ENCODE measurements at places on chromosomes 13 and 19.
A peak's percentile ranks its signal among the peaks of the same experiment; 100 is the strongest.

- no peak overlapping the region for H3K4me3 ChIP-seq
- H3K27ac ChIP-seq: no peak overlapping the region
- H3K27me3 ChIP-seq: no peaks in the 10 kb centered on the region
- no peak for DNase-seq
- no peaks in the 10 kb centered on the region for H3K36me3 ChIP-seq
Measured at GRCh38 chr13:61086087-61086486, 329.6 kb downstream of the PCDH20 start.

DNA sequence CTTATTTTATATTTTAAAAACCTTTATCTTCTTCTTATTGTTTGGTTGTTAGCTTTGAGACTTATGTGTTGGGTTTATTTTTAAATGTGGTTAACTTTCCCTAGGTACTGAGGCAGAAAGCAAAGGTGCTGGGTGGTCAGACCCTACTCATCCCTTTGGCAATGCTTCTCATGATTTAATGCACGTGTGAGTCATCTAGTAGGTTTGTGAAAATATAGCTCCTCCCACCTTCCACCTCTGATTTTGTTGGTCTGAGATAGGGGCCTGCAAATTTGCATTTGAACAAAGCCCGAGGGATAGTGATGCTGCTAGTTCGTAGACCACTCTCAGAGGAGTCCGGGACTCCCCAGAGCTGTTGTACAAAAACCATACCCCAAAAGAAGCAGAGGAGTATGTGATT, 771.3 kb upstream of the ARGLU1 start:
- no peaks in the 10 kb centered on the region for H3K27me3 ChIP-seq
- DNase-seq: no peak
- H3K4me1 ChIP-seq: no peaks in the 10 kb centered on the region
- H3K27ac ChIP-seq: no peak overlapping the region

DNA sequence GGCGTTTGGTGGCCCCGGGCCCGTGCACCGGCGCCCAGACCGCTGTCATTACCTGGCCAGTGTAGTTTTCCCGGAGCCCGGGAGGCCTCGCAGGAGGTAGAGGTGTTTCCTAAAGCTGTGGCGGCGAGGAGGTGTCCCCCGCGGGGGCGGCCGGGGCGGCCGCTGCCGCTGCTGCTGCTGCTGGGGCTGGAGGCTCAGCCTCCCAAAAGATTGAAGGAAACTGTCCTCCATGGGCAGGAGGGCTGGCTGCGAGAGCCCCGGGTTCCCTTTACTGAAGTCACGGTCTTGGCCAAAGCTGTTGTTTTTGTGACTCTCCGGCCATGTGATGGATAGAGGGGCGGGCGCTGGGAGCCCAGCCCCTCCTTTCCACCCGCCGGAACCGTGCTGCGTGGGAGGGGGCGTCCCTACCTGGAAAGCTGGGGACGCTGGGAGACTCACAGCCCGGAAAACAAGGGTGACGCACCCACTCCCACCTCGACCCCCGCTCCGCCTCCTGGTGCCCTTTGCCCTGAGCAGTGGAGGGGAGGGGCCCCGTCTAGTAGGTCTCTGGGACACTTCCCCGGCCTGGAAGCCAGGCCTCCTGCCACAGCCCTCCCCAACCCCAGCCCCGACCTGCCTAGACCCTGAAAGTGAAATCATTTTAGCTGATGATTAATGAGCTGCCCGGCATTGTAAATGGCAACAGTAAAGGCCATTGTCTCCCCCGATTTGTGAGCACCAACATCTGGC, at the start of gene N4BP2L1:
N4BP2L1 (minus strand) TSS at position 279 of the 729 bp plus-strand sequence; CDS start at position 231, 48 bp downstream.
- H3K36me3 ChIP-seq: peaks cover 6% of the 10 kb centered on the region
- peak within 1 kb of the TSS; percentile 79 for H3K4me3 ChIP-seq
- H3K4me1 ChIP-seq: peaks cover 40% of the 10 kb centered on the region
- peak within 1 kb of the TSS; percentile 94 for H3K27ac ChIP-seq
- no peaks in the 10 kb centered on the region for H3K27me3 ChIP-seq

GRCh38 chr13:69793783-69794453, 313.7 kb upstream of the ATXN8OS start:
- H3K36me3 ChIP-seq: no peaks in the 10 kb centered on the region
- no peak for DNase-seq
- H3K4me3 ChIP-seq: no peak overlapping the region
- H3K4me1 ChIP-seq: no peaks in the 10 kb centered on the region
- H3K27me3 ChIP-seq: no peaks in the 10 kb centered on the region
- H3K27ac ChIP-seq: no peak overlapping the region

DNA sequence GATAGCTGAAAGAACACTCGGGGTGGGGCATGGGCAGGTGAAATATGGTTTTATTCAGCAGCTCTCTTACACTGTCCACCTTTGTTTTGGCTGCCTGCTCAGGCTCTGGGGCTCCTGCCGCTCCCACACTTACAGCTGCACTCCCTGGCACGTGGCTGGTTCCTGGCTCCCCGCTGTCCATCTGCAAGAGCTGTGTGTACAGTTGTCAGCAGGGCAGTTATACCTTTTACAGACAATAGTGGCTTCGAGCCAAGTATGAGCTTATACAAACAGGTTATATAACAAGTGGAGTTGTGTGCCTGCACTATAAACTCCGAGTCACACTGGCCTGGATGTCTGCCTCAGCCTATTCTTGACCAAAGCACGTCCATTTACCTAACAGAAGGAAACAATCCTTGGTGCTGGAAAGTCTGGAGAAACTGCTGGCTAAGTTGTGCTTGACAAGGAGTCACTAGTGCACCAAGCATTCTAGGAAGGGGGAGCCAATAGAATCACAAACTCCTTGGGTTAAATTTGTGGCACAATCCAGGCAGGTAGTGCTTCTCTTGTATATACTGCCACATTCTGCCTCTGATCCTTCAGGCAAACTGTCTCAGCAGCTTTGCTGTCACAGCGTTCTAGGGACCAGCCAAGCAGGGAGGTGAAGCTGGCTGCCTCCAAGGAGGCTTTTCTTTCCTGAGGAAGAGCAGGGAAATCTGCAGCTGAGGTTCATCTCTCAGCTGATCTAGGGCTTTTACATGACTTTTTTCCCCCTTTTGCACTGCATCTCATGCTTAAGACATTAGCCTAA, 68.2 kb downstream of the NHLRC3 start:
- DNase-seq: no peak
- no peaks in the 10 kb centered on the region for H3K4me1 ChIP-seq
- no peak overlapping the region for H3K4me3 ChIP-seq
- no peaks in the 10 kb centered on the region for H3K36me3 ChIP-seq
- peaks cover 7% of the 10 kb centered on the region for H3K27me3 ChIP-seq
- H3K27ac ChIP-seq: no peak overlapping the region

- H3K4me1 ChIP-seq: no peaks in the 10 kb centered on the region
- H3K27me3 ChIP-seq: no peaks in the 10 kb centered on the region
- DNase-seq: no peak
- no peak overlapping the region for H3K27ac ChIP-seq
- no peak overlapping the region for H3K4me3 ChIP-seq
- H3K36me3 ChIP-seq: no peaks in the 10 kb centered on the region
Measured at GRCh38 chr13:111468037-111468959, 147.9 kb downstream of the TEX29 start.

GRCh38 chr19:10882108-10882457, 10.7 kb downstream of the CARM1 start:
- no peak for DNase-seq
- peaks cover 18% of the 10 kb centered on the region for H3K4me1 ChIP-seq
- peaks cover 5% of the 10 kb centered on the region for H3K36me3 ChIP-seq
- no peaks in the 10 kb centered on the region for H3K27me3 ChIP-seq
- H3K4me3 ChIP-seq: no peak overlapping the region

DNA sequence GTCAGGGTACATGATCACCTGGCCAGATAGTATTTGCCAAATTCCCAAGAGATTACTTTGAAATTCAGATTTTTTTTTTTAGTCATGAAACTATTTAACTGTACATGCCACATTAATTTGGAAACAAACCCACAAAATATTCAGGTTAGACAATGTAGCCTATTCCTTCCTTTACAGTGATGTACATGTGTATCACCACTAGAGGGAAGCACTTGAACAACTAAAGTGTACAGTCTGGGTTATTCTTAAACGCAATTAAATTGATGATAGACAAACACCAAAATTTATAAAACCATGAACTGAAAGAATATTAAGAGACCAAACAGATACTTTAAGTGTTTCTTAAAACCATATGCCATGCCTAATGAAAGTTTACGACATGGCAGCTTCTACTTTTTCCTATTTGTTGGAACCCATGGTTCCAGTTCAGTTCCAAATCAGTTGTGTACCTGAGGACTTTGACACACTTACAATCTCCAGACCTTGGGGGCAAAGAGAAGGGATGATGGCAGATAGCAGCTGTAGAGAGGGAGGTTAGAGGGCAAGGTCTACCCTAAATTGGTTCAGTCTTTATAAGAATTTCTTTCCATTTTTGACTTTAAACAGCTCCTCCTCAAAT, 52.8 kb downstream of the TNFSF13B start:
- no peak for DNase-seq
- H3K27ac ChIP-seq: no peak overlapping the region
- H3K36me3 ChIP-seq: no peaks in the 10 kb centered on the region
- peaks cover 9% of the 10 kb centered on the region for H3K4me1 ChIP-seq
- H3K27me3 ChIP-seq: no peaks in the 10 kb centered on the region
- no peak overlapping the region for H3K4me3 ChIP-seq

- H3K36me3 ChIP-seq: no peaks in the 10 kb centered on the region
- peaks cover 70% of the 10 kb centered on the region for H3K27me3 ChIP-seq
- H3K4me3 ChIP-seq: peak within 1 kb of the TSS; percentile 42
- H3K4me1 ChIP-seq: peaks cover 20% of the 10 kb centered on the region
Measured at GRCh38 chr13:35475960-35476943, at the start of gene MAB21L1. TSS of gene MAB21L1 (minus strand) at chr13:35476689. CDS start at chr13:35476138, 551 bp downstream.

- peaks cover 55% of the 10 kb centered on the region for H3K27me3 ChIP-seq
- H3K27ac ChIP-seq: no peak within 1 kb of the TSS
- DNase-seq: no peak
- peaks cover 12% of the 10 kb centered on the region for H3K4me1 ChIP-seq
Measured at GRCh38 chr13:95552539-95553441, at the start of gene CLDN10. TSS of gene CLDN10 (plus strand) at chr13:95552720. CDS start at chr13:95552754, 34 bp downstream.

DNA sequence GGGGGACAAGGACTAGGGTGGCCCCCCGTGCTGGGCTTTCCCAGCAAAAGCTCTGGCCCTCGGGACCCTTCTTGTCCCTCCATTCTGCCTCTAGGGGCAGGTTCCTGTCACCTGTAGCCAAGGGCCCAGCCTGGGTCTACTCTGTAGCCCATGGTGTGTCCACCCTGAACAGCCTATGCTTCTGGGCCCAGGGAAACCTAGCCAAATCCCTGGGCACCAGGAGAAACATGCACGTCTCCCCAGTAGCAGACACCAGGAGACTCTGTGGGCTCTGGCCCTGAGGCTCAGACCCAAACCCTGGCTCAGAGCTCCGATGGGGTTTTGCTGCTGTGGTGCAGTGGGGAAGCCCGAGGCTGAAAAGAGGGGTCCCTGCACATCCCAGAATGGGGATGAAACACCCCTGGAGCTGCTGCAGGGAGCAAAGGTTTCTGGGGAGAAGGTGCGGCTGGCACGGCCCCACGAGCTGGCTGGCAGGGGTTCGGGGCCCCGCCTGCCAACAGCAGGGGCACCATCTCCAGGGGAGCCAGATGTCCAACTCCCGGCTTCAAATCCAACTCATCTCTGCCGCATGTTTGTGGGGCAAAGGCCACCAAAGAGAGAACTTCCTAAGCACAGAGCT, 18.2 kb downstream of the CEBPG start:
- H3K27ac ChIP-seq: no peak overlapping the region
- H3K27me3 ChIP-seq: no peaks in the 10 kb centered on the region
- H3K36me3 ChIP-seq: peaks cover 6% of the 10 kb centered on the region

Data from CD4-positive, alpha-beta T cell (primary cell).